ENCODE measurements at places on chromosomes 7 and 10.

GRCh38 chr10:51772387-51772786 lies 73.0 kb upstream of the CSTF2T start:
- no peak for DNase-seq

- no peak for DNase-seq
Observed at GRCh38 chr10:77669892-77670291, 32.3 kb upstream of the KCNMA1 start.

GRCh38 chr10:62858364-62858763 lies 42.2 kb upstream of the EGR2 start:
- DNase-seq, result peak; percentile 10

- no peak for DNase-seq
Observed at GRCh38 chr7:27139334-27140125, 4.0 kb downstream of the HOXA5 start.

Data from fibroblast of skin of left biceps (primary cell).